CD8-positive, alpha-beta T cell (primary cell): ENCODE measurements at places on chromosomes 12 and 14. TPM values are rescaled to one million over a fixed set of nuclear protein-coding genes. Genes with fewer than 3 reads are reported as not detected.

GRCh38 chr12:1993341-1993740 lies 10.9 kb downstream of the DCP1B start:
- peak; percentile 58 for DNase-seq

DNA sequence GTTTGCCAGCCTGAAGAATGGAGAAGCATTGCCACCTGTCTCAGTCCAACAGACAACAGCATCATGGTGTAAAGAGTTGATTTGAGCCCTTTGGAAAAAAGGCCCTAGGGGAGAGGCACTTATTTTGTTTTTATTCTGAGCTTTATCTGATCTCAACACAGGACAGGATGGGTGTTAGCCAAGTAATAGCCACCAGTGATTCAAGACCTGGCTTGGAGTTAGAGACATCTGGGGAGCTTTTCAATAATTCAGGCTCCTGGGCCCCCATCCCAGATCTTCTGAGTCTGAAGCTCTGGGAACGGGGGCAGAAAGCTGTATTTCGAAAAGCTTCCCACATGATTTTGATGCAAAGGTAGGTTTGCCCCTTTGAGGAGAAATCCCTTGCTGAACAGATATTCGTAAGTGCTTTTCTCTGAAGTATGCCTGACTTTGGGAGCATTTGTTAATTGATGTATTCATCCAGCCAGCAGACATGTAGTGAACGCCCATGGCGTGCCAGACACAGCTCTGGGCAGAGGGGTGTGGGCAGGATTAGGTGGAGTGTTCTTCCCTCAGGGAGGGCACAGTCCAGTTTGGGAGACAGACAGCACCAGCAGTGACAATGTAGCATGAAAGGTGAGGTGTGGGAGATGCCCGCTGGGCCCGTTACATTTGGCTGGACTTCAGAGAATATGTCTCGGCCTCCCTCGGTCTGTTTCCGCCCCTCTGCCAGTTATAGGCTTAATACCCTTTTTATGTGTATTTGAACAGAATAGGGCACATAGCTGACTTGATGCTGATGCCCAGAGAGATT lies 72.5 kb downstream of the TSPAN9 start:
- no peak for DNase-seq

- DNase-seq = no peak
Observed at GRCh38 chr14:102629808-102630350, 37.4 kb downstream of the RCOR1 start.

DNA sequence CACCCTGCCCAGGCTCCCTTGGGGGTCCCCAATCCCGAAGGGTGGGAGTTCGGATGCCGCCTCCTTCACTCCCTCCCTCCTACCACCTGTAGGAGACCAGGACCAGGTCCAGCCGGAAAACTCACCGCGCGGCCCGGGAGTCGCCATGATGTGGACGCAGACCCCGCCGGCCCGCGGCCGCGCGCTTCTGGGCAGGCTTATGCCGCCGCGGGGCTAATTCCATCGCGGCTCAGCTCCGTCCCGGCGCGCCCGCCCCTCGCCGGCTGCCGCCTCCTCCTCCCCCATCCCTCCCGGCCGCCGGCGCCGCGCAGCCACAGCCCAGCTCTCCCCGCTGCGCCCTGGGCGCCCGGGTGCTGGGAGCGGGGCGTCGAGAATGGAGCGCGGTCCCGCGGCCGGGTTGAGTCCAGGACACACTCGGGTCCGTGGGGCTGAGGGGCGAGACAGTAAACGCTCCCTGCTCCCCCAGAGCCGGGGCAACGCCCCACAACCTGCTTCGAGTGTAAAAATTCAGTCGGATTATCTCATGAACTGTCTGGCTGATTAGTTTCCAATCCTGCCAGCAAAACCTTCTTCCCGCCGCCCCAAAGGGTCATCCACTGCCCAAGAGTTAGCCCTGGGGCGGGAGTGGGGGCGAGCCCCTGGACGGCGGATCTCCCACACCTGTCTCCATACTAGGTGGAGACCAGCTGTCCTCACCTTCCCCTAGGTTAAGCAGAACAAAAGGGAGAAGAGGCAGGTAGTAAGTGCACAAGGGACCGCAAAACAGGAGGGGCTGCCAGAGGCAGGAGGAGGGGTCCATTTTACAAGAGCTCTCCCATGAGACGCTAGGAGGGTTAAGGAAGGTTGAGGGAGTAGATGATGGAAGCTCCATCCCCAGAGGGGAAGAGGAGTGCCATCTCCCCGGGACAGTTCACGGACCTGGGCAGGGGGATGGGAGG lies at the start of gene ANO2:
Gene ANO2, minus strand, starts transcription at position 189 of the 938 bp plus-strand sequence. Its CDS starts 42 bp downstream, at position 147.
- no peak for DNase-seq

Gene DBX2
- not detected for total RNA-seq

Gene SDS
- not detected for total RNA-seq

DNA sequence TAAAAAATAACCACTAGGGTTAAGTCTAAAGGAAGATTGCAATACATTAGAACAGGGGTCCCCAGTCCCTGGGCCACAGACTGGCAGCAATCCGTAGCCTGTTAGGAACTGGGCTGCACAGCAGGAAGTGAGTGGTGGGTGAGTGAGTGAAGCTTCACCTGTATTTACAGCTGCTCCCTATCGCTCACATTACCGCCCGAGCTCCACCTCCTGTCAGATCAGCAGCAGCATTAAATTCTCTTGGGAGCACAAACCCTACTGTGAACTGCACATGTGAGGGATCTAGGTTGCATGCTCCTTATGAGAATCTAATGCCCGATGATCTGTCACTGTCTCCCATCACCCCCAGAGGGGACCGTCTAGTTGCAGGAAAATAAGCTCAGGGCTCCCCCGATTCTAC lies 15.5 kb downstream of the ADGRD1 start:
- DNase-seq = no peak

DNA sequence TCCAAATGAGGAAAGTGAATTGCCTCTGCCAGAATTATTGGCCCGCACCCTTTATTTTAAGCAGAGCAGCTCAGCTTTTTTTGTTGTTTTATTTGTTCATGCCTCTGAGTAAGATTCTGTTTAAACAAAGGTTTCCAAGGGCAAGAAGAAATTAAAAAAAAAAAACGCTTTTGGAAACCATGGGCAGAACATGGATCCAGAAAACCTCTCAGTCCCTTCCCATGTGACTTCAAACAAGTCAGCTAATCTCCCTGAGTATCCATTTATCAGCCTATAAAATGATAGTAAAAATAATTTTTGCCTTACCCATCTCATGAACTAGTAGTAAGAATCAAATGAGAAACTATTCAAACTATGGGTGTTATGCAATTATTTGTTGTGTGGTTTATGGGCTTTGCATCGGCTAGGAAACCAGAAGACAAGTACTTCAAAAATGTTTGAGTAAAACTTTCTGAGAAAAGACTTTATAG lies 27.6 kb downstream of the KITLG start:
- DNase-seq = no peak

Gene RIPK3
- total RNA-seq = 17.6 TPM

Gene STRAP
- 181 TPM for total RNA-seq

Gene CREBL2
- total RNA-seq = 10.2 TPM

GRCh38 chr14:69288011-69288771 lies 28.2 kb downstream of the GALNT16 start:
- no peak for DNase-seq

DNA sequence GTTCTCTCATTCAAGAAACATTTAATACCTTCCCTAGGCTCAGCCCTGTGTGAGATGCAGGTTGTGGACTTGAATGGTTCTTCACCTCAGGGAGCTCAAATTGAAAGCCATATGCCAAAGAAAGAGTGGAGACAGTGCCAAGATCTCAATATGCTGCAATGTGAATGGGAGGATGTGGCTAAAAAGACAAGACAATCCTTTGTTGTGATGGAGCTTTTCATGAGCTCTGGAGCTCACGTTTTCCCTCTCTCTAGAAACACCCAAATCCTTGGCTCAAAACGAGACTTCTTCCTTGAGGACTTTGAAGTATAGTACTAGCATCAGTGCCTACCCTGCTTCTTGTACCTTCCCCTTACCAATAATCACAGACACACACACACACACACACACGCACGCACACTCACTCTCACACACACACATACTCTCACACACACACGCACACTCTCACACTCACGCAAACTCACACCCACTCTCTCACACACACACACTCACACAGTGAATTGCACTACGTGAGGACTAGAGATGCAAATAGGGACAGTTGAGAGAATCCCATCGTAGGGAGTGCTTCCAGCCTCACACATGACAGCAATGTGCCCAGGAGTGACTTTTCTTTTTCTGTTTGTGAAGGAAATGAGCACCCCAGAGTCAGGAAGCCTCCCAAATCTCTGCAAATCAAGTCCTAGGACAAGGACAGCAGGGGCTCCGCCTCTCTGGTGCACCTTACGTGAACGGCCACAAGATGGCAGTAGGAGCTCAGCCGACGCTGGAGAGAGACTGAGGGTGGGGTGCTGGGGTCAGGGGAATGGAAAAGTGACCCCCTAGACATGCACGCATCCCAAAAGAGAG lies 231.4 kb downstream of the PCNX1 start:
- DNase-seq = peak; percentile 50

Gene C14orf39
- not detected for total RNA-seq

DNA sequence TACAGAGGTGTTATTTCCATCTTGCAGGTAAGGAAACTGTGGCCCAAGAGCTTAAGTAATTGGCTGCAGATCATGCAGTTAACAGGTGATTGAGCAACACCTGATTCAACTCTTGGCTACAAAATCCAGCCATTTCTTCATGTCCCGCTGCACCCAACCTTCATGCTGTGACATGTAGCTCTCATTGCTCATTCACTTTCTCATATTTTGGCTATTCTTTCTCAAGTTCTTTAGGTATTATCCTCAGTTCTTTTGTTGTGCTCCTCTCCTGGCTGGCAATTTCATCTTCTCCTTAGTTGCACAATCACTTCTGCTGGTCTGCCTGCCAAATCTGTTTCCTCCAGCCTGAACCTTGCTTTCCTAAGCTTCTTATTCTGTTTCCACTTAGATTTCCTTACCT lies 300.8 kb downstream of the SSPN start:
- DNase-seq = no peak

GRCh38 chr12:76820888-76821482 lies 57.1 kb downstream of the ZDHHC17 start:
- no peak for DNase-seq

DNA sequence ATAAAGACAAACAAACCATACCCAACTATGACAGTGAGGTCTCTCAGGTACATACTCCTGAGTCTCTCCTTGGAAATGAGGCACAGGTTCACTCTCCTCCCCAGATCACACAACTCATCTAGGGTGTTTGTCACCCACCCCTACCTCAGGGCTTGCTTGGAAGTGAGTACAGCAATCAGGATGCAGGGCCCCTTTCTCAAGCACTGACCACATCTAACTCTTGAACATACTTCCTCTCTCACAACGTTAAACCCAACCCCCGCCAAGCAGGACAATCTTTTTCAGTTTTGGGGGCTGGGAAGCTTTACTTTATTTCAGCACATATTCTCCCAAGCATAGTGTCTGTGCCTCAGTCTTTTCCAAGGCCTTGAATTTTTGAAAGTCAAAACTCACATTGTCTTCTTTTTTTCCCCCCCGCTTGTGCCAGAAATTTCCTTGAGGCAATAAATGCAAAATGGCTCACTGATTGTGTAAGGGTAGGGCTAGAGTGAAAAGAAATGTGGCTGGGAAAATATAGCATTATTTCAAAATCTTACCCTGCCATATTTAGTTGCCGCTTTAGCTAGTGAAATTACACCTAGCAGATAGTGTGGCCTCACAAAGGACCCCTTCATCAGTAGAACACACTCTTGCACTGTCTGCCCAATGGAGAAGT lies 2.4 kb upstream of the GPR65 start:
- DNase-seq = no peak

GRCh38 chr12:8446642-8447547 lies 8.9 kb upstream of the CLEC6A start:
- no peak for DNase-seq

DNA sequence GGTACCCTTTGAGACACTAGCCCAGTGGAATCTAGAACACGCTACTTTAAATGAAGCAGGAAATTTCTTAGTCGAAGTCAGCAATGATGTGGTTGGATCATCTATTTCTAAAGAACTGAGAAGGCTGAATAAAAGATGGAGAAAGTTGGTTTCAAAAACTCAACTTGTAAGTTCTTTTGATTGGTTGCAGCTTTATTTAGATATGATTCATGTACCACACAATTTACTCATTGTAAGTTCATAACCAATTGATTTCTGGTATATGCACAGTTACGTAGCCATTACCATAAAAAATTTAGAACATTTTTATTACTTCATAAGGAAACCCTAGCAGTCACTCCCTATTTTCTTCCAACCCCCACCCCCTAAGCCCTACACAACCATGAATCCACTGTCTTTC lies 129.8 kb downstream of the SYNE2 start:
- no peak for DNase-seq

Gene BICDL1
- total RNA-seq = 154 TPM

Gene MANSC1
- not detected for total RNA-seq

Gene RNASE3
- total RNA-seq = not detected

DNA sequence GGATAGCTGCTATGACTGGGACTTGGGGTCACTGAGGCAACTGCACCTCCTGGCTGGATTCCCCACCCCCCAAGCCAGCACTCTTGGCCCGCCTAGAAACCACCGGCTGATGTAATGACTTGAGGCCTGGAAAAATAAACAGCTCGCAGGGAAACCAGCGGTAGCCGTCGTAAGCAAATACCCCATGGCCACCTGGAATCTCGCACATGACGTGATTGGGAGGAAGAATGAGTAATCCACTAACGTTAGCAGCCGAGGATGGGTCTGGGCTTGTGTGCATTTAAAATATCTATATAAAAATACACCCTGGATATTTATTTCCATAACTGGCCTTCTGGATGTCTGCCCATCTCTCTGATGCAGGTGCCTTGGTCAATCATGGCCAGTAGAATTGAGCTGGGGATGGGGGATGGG lies 120.1 kb downstream of the SMOC1 start:
- no peak for DNase-seq

Gene IL26
- not detected for total RNA-seq

DNA sequence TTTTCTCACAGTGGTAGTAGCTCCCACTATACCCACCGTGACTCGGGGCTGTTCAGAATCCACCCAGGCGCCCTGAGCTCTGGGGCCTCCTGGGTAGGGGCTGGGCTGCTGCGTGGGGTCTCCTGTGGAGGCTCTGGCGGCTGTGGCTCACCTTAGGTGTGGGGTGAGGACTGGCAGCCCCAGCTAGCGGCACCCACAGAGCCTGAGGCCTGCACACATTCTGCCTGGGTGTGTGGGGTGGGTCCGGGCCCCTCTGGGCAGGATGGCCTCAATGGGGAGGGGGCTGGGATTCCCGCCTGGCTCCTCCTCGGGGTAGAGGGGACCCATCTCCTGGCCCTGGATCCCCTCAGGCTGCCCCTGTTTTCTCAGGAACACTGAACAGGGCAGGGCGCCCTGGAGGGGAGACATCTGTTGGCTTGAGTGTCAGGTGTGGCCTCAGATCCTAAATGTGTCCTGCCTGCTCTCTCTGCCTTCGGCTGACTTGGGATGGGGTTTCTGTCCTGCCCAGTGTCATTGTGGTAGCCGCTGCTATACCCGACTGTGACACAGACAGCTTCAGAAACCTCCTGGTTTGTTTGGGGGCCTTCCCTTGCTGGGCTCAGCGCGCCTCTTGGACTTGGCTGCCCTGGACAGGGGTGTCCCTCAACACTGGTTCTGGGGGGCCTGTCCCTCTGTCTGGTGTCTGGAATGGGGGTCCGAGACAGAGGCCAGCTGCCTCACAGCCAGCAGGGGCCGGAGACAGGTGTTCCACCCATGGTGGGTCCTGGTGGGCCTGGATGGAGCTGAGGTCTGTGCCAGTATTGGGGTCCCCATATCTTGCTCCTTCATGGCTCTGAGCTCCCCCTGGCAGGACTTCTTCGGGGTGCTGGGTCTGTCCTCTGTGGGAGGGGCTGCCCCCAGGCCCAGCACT lies 354.9 kb downstream of the TMEM121 start:
- DNase-seq = no peak

Gene IFNG-AS1
- total RNA-seq = 2.1 TPM

Gene TAS2R8
- not detected for total RNA-seq
